ENCODE measurements at places on chromosomes 5 and 9. TPM values are rescaled to one million over a fixed set of nuclear protein-coding genes. Genes with fewer than 3 reads are reported as not detected.

Gene RNF208
- total RNA-seq, result 8.9 TPM

- no peaks in the 10 kb centered on the region for H3K36me3 ChIP-seq
- H3K4me1 ChIP-seq, result no peaks in the 10 kb centered on the region
- H3K27me3 ChIP-seq, result no peaks in the 10 kb centered on the region
- H3K4me3 ChIP-seq, result no peak overlapping the region
- no peak overlapping the region for H3K27ac ChIP-seq
Measured at GRCh38 chr9:109448223-109448622, 49.9 kb downstream of the PTPN3 start.

Gene SLC45A2
- total RNA-seq, result not detected

DNA sequence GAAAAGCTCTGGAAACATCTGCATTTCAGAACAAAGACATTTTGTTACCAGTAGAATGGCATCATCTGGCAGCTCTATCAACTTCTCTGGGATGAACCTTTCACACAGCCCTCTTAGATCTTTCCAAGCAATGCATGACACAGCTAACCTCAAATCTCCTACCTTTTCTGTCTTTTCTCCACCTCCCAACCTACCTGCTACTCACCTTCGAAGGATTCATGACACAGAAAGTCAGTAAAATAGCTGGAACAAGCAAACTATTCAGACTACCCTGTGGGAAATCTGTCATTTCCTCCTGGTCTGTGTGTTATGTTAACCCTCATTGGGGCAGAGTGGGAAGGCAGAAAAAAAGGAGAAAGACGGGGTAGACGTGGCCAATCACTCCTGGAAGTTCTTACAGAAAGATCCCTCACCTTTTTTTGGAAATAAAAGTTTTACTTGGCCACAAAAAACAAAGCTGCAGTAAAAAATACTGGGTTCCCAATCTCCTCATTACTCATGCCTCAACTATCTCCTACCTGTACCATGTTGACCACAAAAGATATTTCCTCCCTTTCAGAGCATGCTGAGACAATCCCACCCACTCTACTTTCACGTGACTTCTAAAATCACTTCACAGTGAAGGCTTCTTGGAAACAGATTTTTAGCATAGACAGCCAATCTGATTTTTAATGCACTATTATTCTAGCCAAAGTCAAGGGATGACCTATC, 362.1 kb upstream of the RFX3 start:
- H3K4me1 ChIP-seq, result no peaks in the 10 kb centered on the region
- H3K27me3 ChIP-seq, result no peaks in the 10 kb centered on the region
- no peak for DNase-seq
- no peak overlapping the region for H3K27ac ChIP-seq
- H3K4me3 ChIP-seq, result no peak overlapping the region
- no peaks in the 10 kb centered on the region for H3K36me3 ChIP-seq

DNA sequence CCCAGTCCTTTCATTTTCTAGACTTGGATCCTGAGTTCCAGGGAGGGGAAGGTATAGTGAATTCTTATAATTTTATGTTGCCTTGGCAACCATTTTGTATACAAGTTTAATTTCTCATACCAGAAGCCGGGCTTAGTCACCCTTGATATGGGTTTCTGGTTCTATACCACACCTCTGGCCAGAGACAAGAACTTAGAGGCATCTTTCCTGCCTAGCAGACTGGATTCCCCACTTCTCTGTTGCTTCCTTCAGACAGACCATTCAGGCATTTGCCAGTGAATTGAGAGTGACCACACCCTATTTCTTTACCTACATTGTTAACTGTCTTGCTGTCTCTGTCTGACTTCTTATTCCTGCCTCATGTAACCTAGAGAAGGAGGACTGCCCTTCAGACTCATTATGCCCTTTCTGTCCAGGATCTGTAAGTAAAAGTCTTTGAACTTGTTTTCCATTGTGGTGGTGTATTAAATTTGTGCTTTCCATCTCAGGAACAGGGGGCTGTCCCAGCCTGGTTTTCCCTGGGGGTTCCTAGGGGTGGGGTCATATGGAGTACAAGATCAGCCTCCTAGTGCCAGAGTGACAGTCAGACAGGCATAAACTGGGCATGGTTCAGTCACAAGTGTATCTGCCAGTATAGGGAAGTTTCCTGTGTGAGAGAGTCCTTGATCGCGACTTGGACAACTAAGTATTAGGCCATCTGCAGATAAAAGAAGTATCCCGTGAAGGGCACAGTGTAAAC, 27.4 kb downstream of the TNFSF8 start:
- H3K4me3 ChIP-seq, result no peak overlapping the region
- H3K36me3 ChIP-seq, result no peaks in the 10 kb centered on the region
- H3K27ac ChIP-seq, result no peak overlapping the region
- H3K27me3 ChIP-seq, result no peaks in the 10 kb centered on the region
- H3K4me1 ChIP-seq, result no peaks in the 10 kb centered on the region

- H3K4me1 ChIP-seq, result 0 out of 2 replicates have a peak, but pooled peaks cover 1% of the 10 kb centered on the region
- H3K27me3 ChIP-seq, result no peaks in the 10 kb centered on the region
- H3K4me3 ChIP-seq, result no peak overlapping the region
- H3K36me3 ChIP-seq, result no peaks in the 10 kb centered on the region
- no peak for DNase-seq
Measured at GRCh38 chr5:128596071-128596470, 58.0 kb upstream of the FBN2 start.

DNA sequence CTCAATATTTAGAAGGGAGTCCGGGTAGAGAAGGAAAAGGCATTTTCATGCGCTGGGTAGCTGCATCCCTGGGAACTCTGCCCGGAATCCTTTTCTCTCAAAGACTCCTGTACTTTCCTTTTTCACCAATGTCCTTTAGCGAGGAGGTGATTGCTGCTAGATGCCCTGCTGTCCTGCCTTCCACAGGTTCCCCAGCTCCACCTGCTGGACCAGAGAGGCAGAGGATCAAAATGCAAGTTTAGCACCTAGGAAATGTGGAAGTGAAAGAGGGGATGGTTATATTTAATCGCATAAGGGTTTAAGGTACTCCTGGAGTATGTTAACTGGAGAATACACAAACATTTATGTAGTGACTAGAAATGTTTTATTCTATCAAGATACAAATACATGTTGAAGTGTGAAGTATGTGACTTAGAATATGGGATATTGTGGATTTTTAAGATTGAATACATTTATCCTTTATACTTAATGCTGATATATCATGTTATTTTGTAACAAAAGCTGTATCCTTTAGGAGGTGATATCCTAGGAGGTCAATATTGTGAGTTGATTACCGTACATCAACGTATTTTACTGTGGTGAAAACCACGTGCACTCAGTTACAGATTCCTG, 145.7 kb downstream of the ARHGAP26 start:
- DNase-seq, result peak; percentile 38
- H3K4me1 ChIP-seq, result no peaks in the 10 kb centered on the region

DNA sequence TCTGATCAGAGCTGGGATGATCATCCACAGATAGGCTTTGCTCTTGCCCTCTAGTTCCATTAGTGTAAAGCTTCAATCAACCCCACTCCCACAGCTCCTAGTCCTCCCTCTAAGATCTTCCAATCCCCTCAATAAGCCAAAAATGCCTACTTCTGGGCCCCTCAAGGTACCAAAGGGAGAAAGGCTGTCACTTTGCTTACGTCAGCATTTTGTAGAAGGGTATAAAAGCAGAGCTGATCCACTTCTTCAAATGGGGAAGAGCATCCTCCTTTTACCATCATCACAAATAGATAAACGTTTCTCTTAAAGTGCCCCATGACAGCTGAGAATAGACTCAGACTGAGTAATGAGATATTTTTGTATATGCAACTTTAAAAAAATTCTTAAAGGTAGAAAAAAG, 13.1 kb upstream of the ADGRV1 start:
- no peak for DNase-seq
- peaks cover 3% of the 10 kb centered on the region for H3K4me1 ChIP-seq

- no peak overlapping the region for H3K4me3 ChIP-seq
- no peak overlapping the region for H3K27ac ChIP-seq
- no peaks in the 10 kb centered on the region for H3K27me3 ChIP-seq
- peaks cover 16% of the 10 kb centered on the region for H3K4me1 ChIP-seq
Measured at GRCh38 chr5:14114615-14115251, 28.4 kb upstream of the TRIO start.

- no peak for DNase-seq
- H3K4me1 ChIP-seq, result peaks cover 3% of the 10 kb centered on the region
- H3K36me3 ChIP-seq, result no peaks in the 10 kb centered on the region
- peaks cover 6% of the 10 kb centered on the region for H3K27me3 ChIP-seq
Measured at GRCh38 chr9:136644593-136645351, 17.9 kb upstream of the EGFL7 start.

Gene SPATA6L
- total RNA-seq, result 0.55 TPM

GRCh38 chr5:150149618-150150017, 6.0 kb downstream of the PDGFRB start:
- no peaks in the 10 kb centered on the region for H3K27me3 ChIP-seq
- H3K36me3 ChIP-seq, result no peaks in the 10 kb centered on the region
- H3K4me1 ChIP-seq, result peaks cover 4% of the 10 kb centered on the region
- DNase-seq, result no peak

Gene GZMA
- total RNA-seq, result not detected

DNA sequence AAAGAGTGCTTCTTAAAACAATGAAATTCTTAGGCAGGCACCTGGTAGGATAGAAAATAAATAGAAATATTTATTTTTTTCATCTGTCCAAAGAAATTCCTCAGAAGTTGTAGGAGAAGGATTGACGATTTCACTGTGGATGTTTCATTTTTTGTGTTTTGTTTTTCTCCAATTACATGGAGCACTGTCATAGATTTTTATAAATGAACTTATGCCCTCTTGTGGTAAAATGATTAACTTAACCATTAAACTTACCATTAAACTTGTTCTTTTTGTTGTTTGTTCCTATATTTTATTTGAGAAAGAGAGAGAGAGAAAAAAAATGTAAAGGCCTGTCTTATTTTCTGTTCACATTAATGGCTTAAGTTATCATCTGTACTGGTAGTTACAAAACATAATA, 339.2 kb downstream of the PRR16 start:
- no peak for DNase-seq
- H3K36me3 ChIP-seq, result no peaks in the 10 kb centered on the region
- no peaks in the 10 kb centered on the region for H3K27me3 ChIP-seq
- H3K27ac ChIP-seq, result no peak overlapping the region

DNA sequence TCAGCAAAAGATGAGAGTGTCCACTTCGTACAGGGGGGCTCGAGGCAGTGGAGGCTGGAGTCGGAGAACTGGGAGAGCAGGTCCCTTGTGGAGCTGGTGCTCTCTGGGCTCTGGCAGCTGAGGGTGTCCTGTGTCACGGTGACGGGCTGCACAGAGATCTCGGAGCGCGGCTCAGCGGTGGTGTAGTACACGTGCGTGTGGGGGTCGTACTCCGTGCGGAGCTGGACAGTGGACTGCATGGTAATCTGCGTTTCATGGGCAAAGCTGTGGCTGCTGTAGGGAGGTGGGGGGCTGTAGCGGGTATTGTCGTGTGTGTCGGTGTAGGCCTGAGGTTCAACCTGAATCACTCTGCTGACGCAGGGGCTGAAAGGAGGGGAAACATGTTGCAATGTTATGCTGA, 48.0 kb downstream of the PTCH1 start:
- H3K4me3 ChIP-seq, result no peak overlapping the region
- no peaks in the 10 kb centered on the region for H3K4me1 ChIP-seq
- H3K27ac ChIP-seq, result no peak overlapping the region
- H3K36me3 ChIP-seq, result peaks cover 75% of the 10 kb centered on the region
- no peaks in the 10 kb centered on the region for H3K27me3 ChIP-seq

DNA sequence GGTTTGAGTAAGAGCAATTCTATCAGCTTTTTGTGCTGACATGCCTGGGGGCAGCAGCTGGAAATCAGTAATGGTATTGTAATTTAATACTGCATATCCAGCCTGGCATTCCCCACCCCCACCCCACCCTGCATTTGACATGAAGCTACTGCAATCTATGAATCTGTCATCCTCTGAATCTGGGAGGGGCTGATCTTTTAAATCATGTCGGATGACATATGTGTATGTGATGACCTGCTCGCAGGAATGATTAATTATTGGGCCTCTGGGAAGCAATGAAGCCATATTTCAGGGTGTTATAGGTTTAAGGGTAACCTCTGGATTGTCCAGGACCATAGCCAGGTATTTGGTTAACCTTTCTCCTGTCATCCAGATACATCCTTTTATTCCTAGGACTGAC, 64.6 kb upstream of the RASGRF2 start:
- H3K27ac ChIP-seq, result no peak overlapping the region
- H3K36me3 ChIP-seq, result no peaks in the 10 kb centered on the region
- H3K4me1 ChIP-seq, result no peaks in the 10 kb centered on the region
- no peaks in the 10 kb centered on the region for H3K27me3 ChIP-seq
- DNase-seq, result no peak

DNA sequence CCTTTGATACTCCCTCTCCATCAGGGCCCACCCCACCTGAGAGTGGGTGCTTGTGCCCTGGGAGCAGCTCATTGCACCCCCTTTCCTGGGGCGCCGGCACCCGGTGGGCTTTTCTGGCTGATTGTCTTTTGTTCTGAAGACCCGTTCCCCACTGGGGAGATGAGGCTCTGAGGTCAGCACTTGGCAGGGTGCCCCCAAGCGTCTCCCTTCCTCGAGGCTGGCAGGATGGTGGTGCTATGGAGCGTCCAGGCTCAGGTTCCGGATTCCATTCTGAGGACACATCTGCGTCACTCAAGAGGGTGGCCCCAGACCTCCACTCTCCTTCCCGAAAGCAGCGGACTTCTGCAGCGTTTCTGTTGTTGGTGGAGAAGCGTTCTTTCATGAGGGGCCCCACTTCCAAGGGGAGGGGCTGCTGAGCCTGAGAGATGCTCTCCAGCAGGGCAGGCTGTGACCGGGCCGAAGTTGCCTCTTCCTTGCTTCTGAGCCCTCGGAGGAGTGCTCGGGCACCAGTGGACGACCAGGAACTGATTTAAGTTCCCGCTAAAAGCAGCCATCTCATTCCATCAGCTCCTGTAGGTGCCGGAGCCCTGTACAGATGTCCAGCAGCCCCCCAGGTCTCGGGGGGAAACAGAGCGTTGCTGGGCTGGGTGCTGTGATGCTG, 42.2 kb downstream of the COL5A1 start:
- DNase-seq, result no peak
- H3K36me3 ChIP-seq, result no peaks in the 10 kb centered on the region
- no peaks in the 10 kb centered on the region for H3K27me3 ChIP-seq
- H3K27ac ChIP-seq, result no peak overlapping the region
- H3K4me3 ChIP-seq, result no peak overlapping the region
- no peaks in the 10 kb centered on the region for H3K4me1 ChIP-seq

- no peak overlapping the region for H3K4me3 ChIP-seq
- no peak for DNase-seq
- H3K36me3 ChIP-seq, result no peaks in the 10 kb centered on the region
- H3K27me3 ChIP-seq, result no peaks in the 10 kb centered on the region
- no peak overlapping the region for H3K27ac ChIP-seq
Measured at GRCh38 chr9:134757216-134757975, 115.8 kb downstream of the COL5A1 start.

Gene TPRN
- total RNA-seq, result 27.2 TPM

Gene PCDHB11
- 1.4 TPM for total RNA-seq

GRCh38 chr5:91707521-91707841, 324.4 kb upstream of the ARRDC3 start:
- no peak for DNase-seq
- no peaks in the 10 kb centered on the region for H3K4me1 ChIP-seq
- no peaks in the 10 kb centered on the region for H3K36me3 ChIP-seq
- no peak overlapping the region for H3K27ac ChIP-seq
- H3K4me3 ChIP-seq, result no peak overlapping the region

DNA sequence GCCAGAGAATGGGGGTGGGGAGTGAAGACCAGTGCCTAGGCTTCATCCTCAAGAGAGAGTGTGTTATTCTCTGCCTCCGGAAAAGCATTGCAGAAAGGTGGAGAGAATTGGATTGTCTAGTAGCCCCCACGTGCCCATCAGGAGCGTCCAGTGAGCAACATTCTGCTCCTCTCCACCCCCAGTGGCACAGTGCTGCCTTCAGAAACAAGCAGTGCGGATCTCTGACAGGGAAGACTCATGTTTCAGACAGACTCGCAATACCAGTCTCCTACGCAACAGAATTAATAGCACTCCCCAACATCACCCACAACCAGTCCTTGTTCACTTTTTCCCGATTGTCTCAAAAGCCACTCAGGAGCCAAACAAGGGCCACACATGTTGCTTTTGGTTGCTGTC, 14.9 kb upstream of the CEL start:
- no peak for DNase-seq
- no peak overlapping the region for H3K27ac ChIP-seq
- H3K36me3 ChIP-seq, result peaks cover 54% of the 10 kb centered on the region
- H3K4me1 ChIP-seq, result no peaks in the 10 kb centered on the region
